ENCODE measurements at places on chromosomes 16 and 17.

DNA sequence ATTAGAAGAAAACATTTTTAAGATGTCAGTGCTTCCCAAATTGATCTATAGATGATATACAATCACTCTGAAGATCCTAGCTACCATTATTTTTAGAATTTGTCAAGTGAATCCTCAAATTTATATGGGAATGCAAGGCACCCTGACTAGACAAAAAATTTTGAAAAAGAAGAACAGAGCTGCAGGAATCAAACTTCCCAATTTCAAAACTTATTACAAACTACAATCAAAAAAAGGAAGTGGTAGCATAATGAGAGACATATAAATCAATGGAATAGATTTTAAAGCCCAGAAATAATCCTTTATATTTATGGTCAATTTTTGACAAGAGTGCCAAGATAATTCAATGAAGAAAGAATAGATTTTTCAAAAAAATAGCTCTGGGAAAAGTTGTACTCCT is 198.3 kb upstream of the KCNJ16 start:
- DNase-seq, result no peak

GRCh38 chr17:64219571-64219970 is 43.5 kb downstream of the TEX2 start:
- DNase-seq, result no peak

GRCh38 chr17:82287013-82287867 is 13.7 kb upstream of the CSNK1D start:
- no peak for DNase-seq

GRCh38 chr17:82931699-82932517 is 92.1 kb upstream of the ZNF750 start:
- DNase-seq, result peak; percentile 46

- no peak for DNase-seq
Observed at GRCh38 chr17:51914577-51914976, 243.9 kb downstream of the CA10 start.

DNA sequence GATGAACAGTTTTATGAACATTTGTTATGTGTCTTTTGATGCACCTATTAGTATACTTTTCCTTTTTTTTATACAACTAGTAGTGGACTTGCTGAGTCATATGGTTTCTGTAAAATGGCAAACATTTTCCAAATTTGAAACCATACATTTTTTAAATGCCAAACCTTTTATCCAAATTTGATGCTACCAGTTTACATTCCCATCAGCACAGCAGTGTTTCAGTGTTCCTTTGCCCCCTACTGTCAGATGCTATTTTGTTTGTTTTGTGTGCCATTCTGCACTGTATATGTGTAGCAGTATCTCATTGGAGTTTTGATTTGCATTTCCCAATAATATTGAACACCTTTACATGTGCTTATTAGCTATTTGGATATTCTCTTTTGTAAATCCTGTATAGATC is 219.4 kb downstream of the TANC2 start:
- no peak for DNase-seq

DNA sequence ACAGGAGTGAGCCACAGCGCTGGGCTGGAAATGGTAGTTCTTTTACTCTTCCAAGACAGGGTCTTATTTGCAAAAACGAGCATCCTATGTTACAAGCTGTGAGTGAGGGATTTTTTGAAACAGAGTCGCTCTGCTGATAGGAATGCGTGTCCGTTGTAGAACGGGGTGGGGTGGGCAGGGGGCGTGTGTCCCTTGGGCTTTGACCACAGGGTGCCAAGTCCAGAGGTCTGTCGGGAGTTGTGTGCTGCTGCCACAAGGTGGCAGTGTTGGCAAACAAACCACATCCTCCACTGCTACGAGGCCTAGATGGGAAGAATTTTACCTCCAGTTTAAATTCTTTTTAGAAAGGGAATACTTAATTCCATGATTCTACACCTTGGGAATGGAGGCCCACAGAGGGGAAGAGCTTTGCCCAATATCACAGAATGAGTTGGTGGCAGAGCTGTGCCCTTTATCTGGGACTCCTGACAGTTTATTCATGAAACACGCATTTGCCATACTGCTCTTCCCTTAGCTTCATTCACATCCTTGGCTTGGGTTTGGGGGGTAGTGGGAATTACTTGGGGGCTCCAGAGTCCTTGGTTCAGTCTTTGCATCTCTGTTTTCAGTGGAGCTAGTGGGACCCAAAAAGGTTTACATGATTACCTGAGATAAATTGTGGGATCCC is 30.6 kb upstream of the ETV4 start:
- peak; percentile 86 for DNase-seq

- DNase-seq, result peak; percentile 36
Observed at GRCh38 chr16:2147378-2147777, 1.0 kb upstream of the RAB26 start.

DNA sequence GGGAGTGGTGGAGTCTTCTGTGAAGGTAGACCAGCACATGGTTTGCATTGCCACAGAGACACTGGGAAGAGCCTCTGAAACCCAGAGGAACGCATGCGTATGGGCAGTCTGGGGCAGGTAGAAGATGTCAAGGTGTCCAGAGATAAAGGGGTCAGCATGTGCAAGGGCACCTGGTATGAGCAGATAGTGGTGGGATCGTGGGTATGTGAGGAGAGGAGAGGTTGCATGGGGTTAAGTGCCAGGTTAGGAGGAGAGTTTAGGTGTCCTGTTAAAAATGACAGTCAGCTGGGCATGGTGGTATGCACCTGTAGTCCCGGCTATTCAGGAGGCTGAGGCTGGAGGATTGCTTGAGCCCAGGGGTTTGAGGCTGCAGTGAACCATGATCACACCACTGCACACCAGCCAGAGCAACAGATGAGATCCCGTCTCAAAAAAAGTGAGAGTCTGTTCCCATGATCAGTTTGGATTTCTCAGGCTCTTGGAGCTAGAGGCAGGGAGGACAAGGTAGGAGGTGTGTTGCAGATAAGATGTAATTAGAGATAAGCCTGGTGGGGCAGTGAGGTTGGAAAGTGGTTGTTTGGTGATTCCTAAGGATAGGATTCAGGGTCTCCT is 3.0 kb downstream of the PYCARD start:
- no peak for DNase-seq

DNA sequence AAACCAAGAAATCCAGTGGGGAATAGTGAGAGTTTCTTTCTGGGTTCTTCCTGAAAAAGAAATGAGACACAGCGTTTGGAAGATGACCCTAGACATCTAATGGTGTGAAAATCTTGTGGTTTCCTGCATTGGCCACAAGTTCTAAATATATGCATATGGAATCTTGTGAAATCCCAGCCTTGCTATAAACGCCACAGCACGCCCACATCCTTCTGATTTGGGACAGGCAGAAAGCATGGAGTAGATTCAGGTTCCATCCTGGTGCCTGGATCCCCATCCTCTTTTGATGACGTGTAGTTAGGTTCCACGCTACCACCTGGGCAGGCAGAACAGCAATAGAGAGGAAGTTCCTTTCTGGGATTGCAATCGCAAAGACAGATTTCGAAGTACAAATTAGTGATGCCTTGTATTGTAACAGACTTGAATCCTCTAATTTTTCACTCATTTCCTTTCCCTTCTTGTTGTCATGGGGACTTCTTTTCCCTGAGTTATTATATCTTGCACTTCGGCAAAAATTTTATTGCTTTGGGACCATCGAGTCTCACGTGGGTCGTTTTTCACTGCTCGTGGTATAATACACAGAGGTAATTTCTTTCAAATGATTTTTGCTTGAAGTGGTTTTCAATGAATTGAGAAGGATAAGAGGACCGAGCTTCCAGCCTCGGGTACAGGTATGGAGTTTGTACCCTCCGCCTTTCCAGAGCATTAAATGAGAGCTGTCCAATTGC is 37.6 kb downstream of the HS3ST4 start:
- DNase-seq, result no peak

- DNase-seq, result peak; percentile 74
Observed at GRCh38 chr16:88686439-88687253, at the start of gene SNAI3. TSS of gene SNAI3 (minus strand) at chr16:88686507. CDS start at chr16:88686406, 101 bp downstream.

GRCh38 chr17:66655861-66656260 is 179.1 kb upstream of the CACNG5 start:
- DNase-seq, result no peak

GRCh38 chr17:8188263-8188839 is 1.6 kb downstream of the BORCS6 start:
- DNase-seq, result no peak

- DNase-seq, result no peak
Observed at GRCh38 chr17:45651145-45651709, 132.9 kb upstream of the CRHR1 start.
